ENCODE measurements at places on chromosomes 2 and 18. TPM values are rescaled to one million over a fixed set of nuclear protein-coding genes. Genes with fewer than 3 reads are reported as not detected.
A peak's percentile ranks its signal among the peaks of the same experiment; 100 is the strongest.

The CYRIA gene
- total RNA-seq = 0.13 TPM

- H3K27ac ChIP-seq = no peak overlapping the region
- no peak for DNase-seq
- no peaks in the 10 kb centered on the region for H3K27me3 ChIP-seq
- H3K4me1 ChIP-seq = no peaks in the 10 kb centered on the region
Measured at GRCh38 chr2:237616734-237617586, 10.4 kb upstream of the LRRFIP1 start.

DNA sequence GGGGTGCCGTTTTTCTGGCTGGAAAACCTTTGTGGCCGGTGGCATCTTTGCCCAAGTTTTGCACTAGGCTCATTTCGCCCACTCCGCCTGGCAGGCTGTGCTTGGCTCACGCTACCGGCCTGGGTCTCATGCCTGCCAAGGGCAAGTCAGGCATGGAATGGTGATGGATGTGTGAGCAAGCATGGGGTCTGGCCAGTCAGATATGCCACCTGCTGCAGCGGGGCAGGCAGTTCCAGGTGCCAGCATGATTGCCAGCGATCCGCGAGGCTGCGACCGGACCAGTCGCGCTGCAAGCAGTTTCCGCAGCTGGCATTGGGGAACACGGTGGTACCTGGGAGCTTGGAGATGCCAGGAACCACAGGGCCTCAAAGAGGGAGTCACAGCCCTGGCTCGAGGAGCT lies 40.6 kb downstream of the TAF1B start:
- H3K4me3 ChIP-seq = no peak overlapping the region
- DNase-seq = no peak
- H3K4me1 ChIP-seq = no peaks in the 10 kb centered on the region
- no peak overlapping the region for H3K27ac ChIP-seq
- H3K27me3 ChIP-seq = no peaks in the 10 kb centered on the region

The GPR35 gene
- 1.3 TPM for total RNA-seq

DNA sequence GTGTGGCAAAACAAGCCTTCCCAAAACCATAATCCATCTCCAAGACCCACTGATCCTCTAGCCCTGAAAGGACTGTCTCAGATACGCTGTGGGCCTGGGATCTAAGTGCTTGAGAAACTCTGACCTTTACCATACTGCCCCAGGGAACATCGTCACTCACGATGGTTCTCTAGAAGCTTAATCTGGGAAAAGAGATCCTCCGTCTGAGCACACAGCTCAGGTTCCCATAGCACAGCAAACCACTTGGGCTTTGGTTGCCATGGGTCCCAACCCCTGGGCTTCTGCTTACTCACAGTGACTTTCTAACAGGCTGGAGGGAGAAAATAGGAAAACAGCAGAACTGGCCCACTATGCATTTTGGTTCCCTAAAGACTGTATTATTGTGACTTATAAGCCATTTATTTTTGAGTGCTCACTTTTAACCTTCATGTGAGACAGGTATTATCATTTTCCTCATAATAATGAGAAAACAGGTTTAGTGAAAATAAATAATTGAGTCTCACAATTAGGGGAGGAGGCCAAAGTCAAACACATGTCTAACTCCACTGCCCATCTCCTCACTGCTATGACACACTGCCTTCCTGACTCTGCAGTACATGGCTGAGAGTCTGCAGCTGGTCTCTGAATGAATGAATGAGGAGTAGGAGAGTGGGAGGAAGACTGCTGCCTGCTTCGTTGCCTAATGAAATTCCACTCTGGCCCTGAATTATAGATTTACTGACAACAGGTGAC lies 46.7 kb downstream of the REEP1 start:
- peaks cover 27% of the 10 kb centered on the region for H3K27me3 ChIP-seq
- H3K4me3 ChIP-seq = no peak overlapping the region
- H3K4me1 ChIP-seq = no peaks in the 10 kb centered on the region
- no peak for DNase-seq
- H3K27ac ChIP-seq = no peak overlapping the region

The FBXO48 gene
- 0.74 TPM for total RNA-seq

GRCh38 chr18:8041526-8042111 lies 474.5 kb downstream of the PTPRM start:
- no peaks in the 10 kb centered on the region for H3K4me1 ChIP-seq
- no peaks in the 10 kb centered on the region for H3K36me3 ChIP-seq
- no peak for DNase-seq

- H3K27ac ChIP-seq = no peak overlapping the region
- DNase-seq = no peak
- H3K36me3 ChIP-seq = no peaks in the 10 kb centered on the region
- H3K4me1 ChIP-seq = no peaks in the 10 kb centered on the region
Measured at GRCh38 chr2:208820014-208820688, 413.6 kb downstream of the PTH2R start.

- no peak for DNase-seq
- H3K4me1 ChIP-seq = no peaks in the 10 kb centered on the region
- H3K36me3 ChIP-seq = no peaks in the 10 kb centered on the region
Measured at GRCh38 chr2:142031656-142032055, 99.2 kb downstream of the LRP1B start.

The SH3RF3 gene
- total RNA-seq = 4.9 TPM

GRCh38 chr2:72108121-72108520 lies 39.5 kb downstream of the CYP26B1 start:
- no peaks in the 10 kb centered on the region for H3K36me3 ChIP-seq
- no peak for DNase-seq
- H3K27ac ChIP-seq = no peak overlapping the region
- no peaks in the 10 kb centered on the region for H3K4me1 ChIP-seq

The IL36G gene
- total RNA-seq = not detected

DNA sequence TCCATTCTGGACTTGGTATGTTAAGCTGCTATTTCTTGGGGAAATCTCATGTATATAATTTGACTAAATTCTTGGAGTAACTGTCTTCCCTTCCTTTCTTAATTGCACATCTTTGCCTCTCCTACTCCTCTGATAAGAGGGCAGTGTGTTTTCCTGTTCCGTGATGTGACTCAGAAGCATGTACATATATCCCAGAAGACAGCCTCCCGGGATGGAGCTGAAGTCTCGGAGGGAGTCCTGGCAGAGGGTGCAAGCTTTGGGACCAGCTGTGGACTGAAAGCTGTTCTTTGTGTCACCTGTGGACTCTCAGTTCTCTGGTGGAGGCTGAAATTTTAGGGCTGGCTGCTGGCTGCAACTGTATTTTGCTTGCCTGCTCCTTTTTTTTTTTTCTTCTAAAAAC lies 54.7 kb upstream of the MGAT5 start:
- H3K4me1 ChIP-seq = no peaks in the 10 kb centered on the region
- no peaks in the 10 kb centered on the region for H3K27me3 ChIP-seq
- no peaks in the 10 kb centered on the region for H3K36me3 ChIP-seq
- no peak overlapping the region for H3K27ac ChIP-seq

DNA sequence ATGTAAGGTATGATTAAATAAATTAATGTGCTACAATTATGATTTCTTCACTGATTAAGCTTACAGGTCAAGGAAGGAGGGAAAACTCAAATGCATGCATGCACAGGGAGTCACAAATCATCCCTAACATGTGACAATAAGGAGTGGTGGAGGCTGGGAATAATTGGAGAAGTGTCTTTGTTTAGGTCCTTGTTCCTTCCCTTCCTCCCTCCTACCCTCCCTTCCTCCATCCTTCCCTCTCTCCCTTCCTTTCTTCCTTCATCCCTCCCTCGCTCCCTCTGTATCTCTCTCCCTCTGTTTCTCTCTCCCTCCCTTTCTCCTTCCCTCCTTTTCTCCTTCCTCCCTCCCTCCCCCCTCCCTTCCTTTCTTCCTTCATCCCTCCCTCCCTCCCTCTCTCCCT lies 337.1 kb downstream of the CTNNA2 start:
- no peaks in the 10 kb centered on the region for H3K27me3 ChIP-seq
- no peaks in the 10 kb centered on the region for H3K36me3 ChIP-seq
- H3K4me3 ChIP-seq = no peak overlapping the region
- H3K27ac ChIP-seq = no peak overlapping the region

GRCh38 chr2:109185338-109185737 lies 56.3 kb downstream of the SH3RF3 start:
- H3K27me3 ChIP-seq = peaks cover 4% of the 10 kb centered on the region
- no peak overlapping the region for H3K4me3 ChIP-seq
- no peaks in the 10 kb centered on the region for H3K36me3 ChIP-seq
- peaks cover 8% of the 10 kb centered on the region for H3K4me1 ChIP-seq
- no peak for DNase-seq

The GKN2 gene
- not detected for total RNA-seq

- H3K4me1 ChIP-seq = no peaks in the 10 kb centered on the region
- no peaks in the 10 kb centered on the region for H3K36me3 ChIP-seq
- H3K27me3 ChIP-seq = no peaks in the 10 kb centered on the region
- no peak overlapping the region for H3K4me3 ChIP-seq
- no peak overlapping the region for H3K27ac ChIP-seq
Measured at GRCh38 chr18:46946656-46947282, 29.4 kb downstream of the KATNAL2 start.

The HOXD8 gene
- total RNA-seq = not detected

DNA sequence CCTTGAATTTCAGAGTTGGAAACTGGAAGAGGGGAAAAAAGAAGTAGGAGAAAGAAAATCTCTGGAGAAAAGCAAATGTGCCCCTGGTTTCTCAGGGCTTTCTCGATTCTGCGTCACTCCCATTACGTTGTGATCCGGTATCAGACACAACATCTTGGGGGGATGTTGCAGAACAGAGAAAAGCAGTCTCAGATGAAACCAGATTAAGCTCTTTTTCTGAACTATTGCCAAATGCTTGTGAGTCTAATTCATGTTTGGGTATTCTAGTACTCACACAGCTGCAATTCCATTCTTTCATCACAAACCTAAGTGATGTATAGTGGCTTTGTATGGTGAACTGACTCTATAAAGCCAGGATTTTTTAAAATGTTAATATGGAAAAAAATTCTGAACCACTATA lies 233.2 kb downstream of the TCF4 start:
- no peak overlapping the region for H3K4me3 ChIP-seq
- no peak for DNase-seq
- no peaks in the 10 kb centered on the region for H3K27me3 ChIP-seq
- no peaks in the 10 kb centered on the region for H3K4me1 ChIP-seq

The POU3F3 gene
- 0.36 TPM for total RNA-seq

- H3K4me3 ChIP-seq = peak within 1 kb of the TSS; percentile 48
- no peak within 1 kb of the TSS for H3K27ac ChIP-seq
- H3K36me3 ChIP-seq = no peaks in the 10 kb centered on the region
- DNase-seq = no peak
- H3K4me1 ChIP-seq = peaks cover 28% of the 10 kb centered on the region
- H3K27me3 ChIP-seq = no peaks in the 10 kb centered on the region
Measured at GRCh38 chr2:218880102-218880858, at the start of gene WNT10A. WNT10A (plus strand) TSS chr2:218880852; CDS start chr2:218880996, 144 bp downstream.

DNA sequence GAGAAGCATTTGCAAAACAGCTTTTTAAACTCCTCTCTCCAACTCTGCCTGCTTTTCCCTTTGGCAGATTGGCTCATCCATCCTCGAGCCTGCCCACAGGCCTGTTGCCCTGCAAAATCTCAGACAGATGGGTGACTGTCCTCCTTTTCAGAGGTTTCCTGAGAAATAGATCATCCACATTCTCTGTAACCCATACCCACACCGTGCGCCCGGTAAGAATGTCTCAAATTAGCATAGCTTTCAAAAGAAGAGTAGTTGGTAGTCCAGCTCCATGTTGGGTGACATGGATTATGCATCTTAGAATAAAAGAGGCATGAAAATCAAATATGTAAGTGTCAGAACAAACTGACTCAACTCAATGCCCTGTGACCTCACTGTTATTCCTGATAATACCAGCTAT lies 457.9 kb downstream of the TSN start:
- H3K36me3 ChIP-seq = no peaks in the 10 kb centered on the region
- H3K27ac ChIP-seq = no peak overlapping the region
- no peak for DNase-seq
- H3K4me3 ChIP-seq = no peak overlapping the region

The SP9 gene
- not detected for total RNA-seq

DNA sequence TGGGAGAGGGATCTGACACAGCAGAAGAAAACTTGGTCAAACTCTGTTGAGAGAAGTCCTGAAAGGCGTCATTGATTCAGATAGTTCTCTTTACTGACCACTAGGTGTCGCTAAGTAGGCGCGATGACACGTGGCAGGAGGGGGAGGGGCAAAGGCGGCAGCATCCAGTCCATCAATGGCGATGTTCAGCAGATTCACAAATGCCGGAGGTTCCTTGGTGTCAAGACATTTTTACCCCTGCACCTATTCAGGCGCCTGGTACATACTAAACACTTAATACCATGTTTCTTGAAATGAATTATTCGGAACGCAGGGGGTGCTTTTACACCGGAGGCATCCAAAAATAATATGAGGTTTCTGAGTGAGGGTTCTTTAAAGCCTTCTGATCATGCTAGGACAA lies 3.0 kb upstream of the PLEK start:
- H3K27ac ChIP-seq = no peak overlapping the region
- H3K4me3 ChIP-seq = no peak overlapping the region
- peak; percentile 24 for DNase-seq
- H3K36me3 ChIP-seq = no peaks in the 10 kb centered on the region
- H3K4me1 ChIP-seq = no peaks in the 10 kb centered on the region
- H3K27me3 ChIP-seq = no peaks in the 10 kb centered on the region

- H3K4me1 ChIP-seq = no peaks in the 10 kb centered on the region
- H3K27me3 ChIP-seq = no peaks in the 10 kb centered on the region
Measured at GRCh38 chr2:70919672-70920366, 15.9 kb upstream of the ATP6V1B1 start.

DNA sequence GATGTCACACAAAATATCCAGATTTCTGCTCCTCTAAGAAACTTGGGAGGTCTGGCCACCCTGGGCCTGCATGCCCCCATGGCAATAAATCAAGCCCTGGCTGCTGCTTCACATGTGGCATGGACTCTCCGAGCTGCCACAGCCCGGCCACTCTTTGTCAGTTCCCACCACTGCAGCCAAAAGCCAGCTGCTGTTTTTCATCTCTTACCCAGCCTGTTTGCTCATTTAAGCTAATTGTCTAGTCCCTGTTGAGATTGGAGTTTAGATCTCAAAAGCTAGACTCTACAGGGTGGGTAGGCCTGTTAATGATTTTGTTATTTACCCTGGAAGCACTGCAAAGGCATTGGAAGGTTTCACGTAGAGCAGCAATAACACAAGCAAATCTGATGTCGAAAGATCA lies 20.9 kb upstream of the ANXA4 start:
- no peak for DNase-seq
- H3K4me3 ChIP-seq = no peak overlapping the region
- H3K4me1 ChIP-seq = peaks cover 43% of the 10 kb centered on the region
- H3K36me3 ChIP-seq = no peaks in the 10 kb centered on the region
- peak overlapping the region; percentile 8 for H3K27ac ChIP-seq

DNA sequence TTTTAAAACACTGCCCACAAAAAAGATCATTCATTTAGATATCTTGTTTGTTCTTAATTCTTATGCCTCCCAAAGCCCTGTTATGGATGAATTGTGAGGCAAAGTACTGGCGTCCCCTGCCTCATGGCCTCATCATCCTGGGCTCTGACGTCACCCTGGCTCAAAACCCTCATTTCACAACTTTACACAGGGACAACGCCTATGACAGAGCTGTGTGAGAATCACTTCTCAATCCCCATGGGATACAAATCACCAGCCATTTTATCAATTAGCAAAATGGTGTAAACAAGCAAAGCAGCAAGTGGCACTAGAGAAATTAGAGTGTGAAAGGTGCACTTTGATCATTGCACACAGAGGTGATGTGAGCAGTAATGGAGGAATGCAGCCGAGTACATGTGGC lies 16.6 kb downstream of the FHOD3 start:
- no peaks in the 10 kb centered on the region for H3K36me3 ChIP-seq
- H3K4me1 ChIP-seq = peaks cover 55% of the 10 kb centered on the region
- DNase-seq = no peak
- no peaks in the 10 kb centered on the region for H3K27me3 ChIP-seq
- H3K4me3 ChIP-seq = no peak overlapping the region

All from Panc1 (cell line).